ENCODE measurements at places on chromosomes 6 and 20. TPM values are rescaled to one million over a fixed set of nuclear protein-coding genes. Genes with fewer than 3 reads are reported as not detected.

RAET1L gene
- total RNA-seq = not detected

TCF15 gene
- total RNA-seq = not detected

PLG gene
- not detected for total RNA-seq

FOXA2 gene
- total RNA-seq = not detected

SRSF12 gene
- 38.2 TPM for total RNA-seq

BPIFA1 gene
- total RNA-seq = not detected

KIF25 gene
- total RNA-seq = not detected

Measured in parietal lobe (tissue), 2 donors.